ENCODE measurements at places on chromosomes 5 and 9.

DNA sequence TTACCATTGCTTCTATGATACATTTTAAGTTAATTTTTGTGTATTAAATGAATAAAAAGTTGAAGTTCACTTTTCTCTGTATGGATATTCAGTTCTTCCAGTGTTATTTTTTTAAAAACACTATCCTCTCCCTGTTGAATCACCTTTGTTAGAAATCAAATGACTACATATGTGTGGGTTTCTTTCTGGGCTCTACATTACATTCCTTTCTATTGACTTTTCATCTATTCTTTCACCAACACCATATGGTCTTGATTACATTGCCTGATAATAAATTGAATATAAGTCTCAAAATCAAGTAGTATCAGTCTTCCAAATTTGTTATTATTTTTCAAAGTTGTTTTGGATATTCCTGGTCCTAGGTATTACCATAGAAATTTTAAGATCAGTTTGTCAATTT, 7.3 kb upstream of the RASEF start:
- no peak for DNase-seq

- no peak for DNase-seq
Measured at GRCh38 chr9:34578241-34579103, 11.1 kb downstream of the CNTFR start.

GRCh38 chr5:2869471-2869870, 118.0 kb upstream of the IRX2 start:
- DNase-seq: no peak

DNA sequence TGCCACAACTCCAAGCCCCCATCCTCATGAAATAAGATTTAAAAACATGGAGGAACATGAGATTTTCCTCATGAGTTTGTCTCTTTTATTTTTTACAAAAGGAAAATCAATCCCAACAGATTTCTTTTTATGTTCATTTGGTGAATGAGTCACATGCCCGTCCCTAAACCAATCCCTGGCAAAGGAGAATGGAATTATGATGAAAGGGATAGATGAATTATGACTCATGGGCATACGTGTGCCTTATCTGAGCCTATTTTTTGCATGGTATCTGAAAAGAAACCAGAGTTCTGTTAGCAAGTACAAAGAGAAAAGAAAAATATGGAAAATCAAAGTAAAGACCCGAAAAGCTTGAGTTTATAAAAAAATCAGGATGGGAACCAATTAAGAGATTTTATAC, 267.5 kb upstream of the TMEM161B start:
- no peak for DNase-seq

GRCh38 chr5:41519801-41520200, 9.4 kb upstream of the PLCXD3 start:
- no peak for DNase-seq

DNA sequence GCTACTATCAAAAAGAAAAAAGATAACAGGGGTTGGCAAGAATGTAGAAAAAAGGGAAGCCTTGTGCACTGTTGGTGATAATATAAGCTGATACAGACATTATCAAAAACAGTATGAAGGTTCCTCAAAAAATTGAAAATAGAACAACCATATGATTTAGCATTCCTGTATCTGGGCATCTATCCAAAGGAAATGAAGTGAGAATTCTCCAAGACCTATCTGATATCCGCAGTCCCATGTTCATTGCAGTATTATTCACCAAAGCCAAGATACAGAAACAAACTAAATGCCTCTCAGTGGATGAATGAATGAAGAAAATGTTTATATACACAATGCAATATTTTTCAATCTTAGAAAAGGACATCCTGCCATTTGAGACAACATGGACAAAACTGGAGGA, 1943.3 kb downstream of the MAT2B start:
- no peak for DNase-seq

DNA sequence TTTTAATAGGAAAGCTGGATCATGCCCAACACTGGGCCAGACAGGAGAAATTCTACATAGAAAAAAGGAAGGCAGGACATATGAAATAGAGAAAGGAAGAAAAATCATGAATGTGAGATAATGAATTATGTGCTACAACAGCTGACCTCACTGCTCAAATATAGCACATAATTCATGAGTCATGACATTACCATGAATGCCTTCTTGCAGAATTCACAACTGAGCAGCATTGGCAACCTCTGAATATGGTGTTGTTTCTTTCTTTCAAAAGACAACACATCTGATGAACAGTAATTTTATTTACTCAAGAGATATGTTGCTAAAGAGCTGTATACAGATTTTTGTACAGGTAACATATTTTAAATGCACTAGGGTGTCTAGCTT, 34.4 kb downstream of the APBA1 start:
- DNase-seq: no peak

GRCh38 chr9:113658545-113658895, 195.0 kb downstream of the RGS3 start:
- no peak for DNase-seq

GRCh38 chr5:94440015-94440414, 178.4 kb downstream of the KIAA0825 start:
- DNase-seq: no peak

GRCh38 chr9:123425261-123425821, 69.3 kb downstream of the CRB2 start:
- DNase-seq: no peak

DNA sequence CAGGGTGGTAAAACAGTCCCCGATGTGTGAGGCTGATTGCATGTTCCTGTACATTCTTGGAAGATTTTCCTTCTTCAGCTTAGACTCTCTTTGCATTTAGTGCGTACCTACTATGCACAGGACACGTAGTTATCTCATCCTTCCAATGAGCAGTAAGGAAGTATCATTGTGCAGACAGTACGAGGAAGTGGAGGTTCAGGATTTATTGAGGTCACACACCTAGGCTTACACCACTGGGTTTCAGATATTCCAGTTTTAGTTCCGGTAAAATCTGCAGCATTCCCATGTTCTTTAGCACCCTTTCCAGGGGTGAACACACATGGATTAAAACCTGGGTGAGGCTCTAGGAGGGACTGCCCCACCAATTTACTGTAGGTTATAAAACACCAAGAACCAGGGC, 238.7 kb downstream of the ZSWIM6 start:
- DNase-seq: no peak

GRCh38 chr9:7342736-7343135, 456.8 kb downstream of the DMAC1 start:
- no peak for DNase-seq

DNA sequence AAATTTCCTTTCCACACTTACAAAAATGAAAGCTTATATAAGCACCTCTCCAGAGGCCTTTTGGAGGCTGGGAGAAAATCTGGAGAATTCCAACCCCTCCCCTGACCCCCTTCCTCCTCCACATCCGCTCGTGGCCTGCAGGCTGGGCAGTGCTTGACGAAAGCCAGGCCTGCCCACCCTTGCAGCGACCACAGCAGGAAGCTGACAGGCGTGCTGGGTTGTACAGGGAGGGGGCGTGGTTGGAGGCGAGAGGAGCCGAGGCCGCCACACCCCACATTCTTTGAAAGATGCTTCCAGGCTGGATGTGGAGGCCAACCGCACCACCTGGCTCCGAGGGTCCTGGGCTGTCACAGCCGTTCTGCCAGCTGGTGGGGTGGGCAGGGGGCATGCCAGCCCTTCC, 47.8 kb upstream of the IER5L start:
- DNase-seq: peak; percentile 32

DNA sequence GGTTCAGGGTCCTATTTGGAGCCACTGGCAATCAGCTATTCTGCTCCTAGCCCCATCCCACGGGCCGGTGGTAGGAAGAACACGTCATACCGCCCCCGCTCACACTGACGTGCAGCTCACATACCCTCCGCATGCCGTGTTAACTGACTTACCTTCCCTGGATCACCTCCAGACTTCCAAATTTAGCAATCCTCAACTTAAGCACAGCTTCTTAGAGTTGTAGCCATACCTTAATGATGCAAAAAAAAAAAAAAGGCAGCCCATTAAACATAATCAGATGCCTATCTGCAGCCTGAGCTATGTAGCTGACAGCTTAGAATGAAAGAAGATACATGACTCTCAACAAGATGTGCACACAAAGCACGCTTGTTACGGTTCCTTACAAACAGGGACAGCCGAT, 93.0 kb downstream of the IRX2 start:
- DNase-seq: no peak

- DNase-seq: no peak
Measured at GRCh38 chr5:98535901-98536300, 237.6 kb upstream of the RGMB start.

DNA sequence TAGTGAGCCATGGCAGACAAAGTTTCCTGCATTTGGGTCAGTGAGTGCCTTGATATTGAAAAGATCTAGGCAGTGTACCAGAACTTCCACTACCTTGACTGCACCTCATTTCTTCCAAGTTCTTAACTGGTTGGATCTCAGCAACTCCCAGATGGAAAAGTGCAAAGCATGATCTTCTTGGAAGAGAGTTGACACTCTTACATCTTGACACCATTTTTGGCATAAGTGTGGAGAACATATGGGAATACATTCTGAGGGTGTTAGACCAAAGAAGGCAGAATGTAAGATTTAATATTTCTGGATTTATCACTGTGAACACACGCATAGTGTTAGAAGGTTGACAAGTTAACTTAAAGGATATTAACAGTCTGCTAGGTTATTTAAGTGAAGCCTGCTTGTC, 555.1 kb upstream of the CTNND2 start:
- DNase-seq: no peak

GRCh38 chr5:102922799-102923477, 167.8 kb downstream of the PAM start:
- no peak for DNase-seq

- no peak for DNase-seq
Measured at GRCh38 chr5:127013407-127013806, 17.0 kb downstream of the MARCHF3 start.

- no peak for DNase-seq
Measured at GRCh38 chr5:38706376-38706775, 139.4 kb upstream of the OSMR start.

DNA sequence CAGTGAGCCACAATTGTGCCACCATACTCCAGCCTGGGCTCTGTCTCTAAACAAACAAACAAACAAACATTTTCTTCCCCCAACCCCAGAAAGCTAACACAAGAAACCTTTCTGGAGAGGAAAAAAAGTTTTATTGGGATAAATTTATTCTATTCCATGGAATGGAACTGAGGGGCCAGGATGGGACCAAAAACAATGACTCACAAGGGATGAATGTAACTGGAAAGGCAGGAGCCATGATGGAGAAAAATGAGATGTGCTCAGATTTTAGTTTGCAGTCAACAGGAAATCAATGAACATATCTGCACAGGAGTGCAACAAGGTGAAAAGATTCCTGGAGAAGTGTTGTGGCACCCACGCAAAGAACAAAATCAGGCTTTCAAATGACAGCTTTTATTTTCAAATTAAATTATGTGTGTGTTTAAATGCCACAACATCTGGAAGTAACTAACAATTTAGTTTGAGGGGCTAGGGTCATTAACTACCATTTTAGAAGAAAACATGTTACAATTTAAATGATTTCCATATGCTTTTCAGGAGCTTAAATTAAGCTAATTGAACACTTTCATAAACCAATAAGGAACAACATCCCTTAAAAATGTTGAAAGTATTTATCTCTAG, 208.6 kb downstream of the TSSK1B start:
- no peak for DNase-seq

GRCh38 chr5:82405618-82406204, 127.6 kb upstream of the RPS23 start:
- DNase-seq: no peak

DNA sequence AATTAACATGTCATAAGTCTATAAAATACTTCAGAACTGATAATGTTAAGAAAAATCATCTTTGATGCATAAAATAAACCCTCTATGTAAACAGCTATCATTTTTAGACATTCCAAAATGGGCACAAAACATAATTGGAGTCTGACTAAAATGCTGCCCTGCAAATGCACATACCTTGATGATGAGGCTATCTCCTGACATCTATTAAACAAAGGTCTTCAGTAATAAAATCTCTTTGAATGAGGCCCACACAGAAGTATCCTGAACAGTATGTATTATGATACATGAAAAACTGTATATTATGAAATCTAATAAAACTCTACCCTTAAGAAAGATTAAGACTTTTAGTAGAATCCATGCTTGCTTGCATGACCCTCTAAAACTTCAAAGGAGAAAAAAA, 66.1 kb downstream of the FBXL17 start:
- no peak for DNase-seq

DNA sequence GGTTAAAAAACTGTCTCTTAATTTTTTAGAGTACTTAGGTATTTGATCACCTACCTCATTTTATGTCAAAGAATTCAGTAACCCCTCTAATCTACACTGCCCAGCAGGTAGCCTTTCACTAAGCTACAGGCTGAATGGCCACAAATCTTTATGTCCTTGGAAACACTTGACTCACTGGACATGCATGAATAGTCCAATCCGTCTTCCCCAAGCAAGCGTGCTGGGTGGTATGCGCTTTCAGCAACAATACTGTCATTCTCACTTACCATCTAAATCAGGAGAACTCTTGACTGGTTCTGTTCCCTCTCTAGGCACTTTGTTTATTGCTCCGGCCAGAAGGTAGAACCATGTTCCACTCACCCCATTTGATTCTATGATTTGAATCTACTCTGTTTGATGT, 73.1 kb downstream of the TRPM3 start:
- no peak for DNase-seq

- no peak for DNase-seq
Measured at GRCh38 chr5:154837009-154837901, 13.1 kb downstream of the FAXDC2 start.

DNA sequence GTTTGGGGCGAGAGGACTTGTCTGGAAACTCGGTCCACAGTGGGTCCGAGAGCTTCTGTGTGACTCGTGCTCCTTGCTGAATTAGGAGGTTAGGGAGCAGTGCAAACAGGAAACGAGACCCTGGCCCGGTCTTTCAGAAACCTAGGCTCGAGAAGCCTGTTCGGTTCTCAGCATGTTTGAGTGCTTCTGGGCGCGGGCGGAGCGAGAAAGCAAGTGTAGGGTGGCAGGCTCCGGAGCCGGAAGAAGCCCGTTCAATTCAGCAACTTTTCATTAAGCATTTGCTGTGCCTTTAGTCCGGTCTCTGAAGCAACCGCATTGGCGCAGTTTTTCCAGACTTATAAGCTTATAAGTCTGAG, 547 bp downstream of the CLTA start:
- peak; percentile 53 for DNase-seq

GRCh38 chr5:164188733-164189148, 683.3 kb downstream of the MAT2B start:
- DNase-seq: no peak

- DNase-seq: no peak
Measured at GRCh38 chr9:30519756-30520155, 1864.7 kb upstream of the ACO1 start.

- DNase-seq: no peak
Measured at GRCh38 chr9:26331223-26331622, 561.4 kb downstream of the CAAP1 start.

- DNase-seq: no peak
Measured at GRCh38 chr5:140011297-140011802, 31.7 kb downstream of the NRG2 start.

DNA sequence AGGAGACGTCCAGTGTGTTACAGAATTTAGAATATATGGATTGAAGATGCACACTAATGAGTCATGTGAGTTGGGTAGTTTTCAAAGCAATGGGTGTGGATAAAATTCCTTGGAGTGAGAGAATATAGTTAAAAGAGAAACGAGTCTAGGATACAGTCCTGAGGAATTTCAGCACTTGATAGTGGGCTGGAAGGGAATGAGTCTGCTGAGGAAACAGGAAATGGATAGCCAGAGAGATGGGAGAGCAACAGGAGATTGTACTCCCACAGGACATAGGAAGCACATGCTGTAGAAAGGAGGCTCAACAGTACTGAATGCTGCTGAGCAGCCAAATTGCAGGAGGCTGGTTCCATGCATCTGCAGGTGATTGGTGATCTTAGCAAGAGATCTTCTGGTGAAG, 68.1 kb downstream of the FBN2 start:
- no peak for DNase-seq

Data from stimulated activated CD4-positive, alpha-beta T cell treated with anti-CD3 and anti-CD28 coated beads, Interleukin-4, amount 100 ng/mL, for 24 hours (primary cell).